HEK293T (cell line): ENCODE measurements at places on chromosomes 12 and 14.

DNA sequence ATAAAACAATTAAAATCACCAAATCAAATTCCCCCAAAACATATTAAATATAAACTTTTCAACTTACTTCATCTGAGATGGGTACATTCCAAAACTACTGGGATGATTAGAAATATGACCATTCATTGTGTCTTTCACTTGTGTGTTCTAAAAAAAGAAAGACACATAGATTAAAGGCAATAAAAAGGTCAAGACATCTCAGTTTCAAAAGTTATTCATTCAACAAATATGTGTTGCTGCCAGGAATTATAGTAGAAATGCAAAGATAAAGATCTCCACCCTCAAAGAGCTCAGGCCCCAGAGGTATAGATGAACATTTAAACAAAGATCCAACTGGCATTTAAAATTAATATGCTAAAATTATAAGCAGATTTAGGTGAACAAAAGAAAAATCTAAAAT lies 106.4 kb downstream of the EPS8 start:
- DNase-seq = no peak

DNA sequence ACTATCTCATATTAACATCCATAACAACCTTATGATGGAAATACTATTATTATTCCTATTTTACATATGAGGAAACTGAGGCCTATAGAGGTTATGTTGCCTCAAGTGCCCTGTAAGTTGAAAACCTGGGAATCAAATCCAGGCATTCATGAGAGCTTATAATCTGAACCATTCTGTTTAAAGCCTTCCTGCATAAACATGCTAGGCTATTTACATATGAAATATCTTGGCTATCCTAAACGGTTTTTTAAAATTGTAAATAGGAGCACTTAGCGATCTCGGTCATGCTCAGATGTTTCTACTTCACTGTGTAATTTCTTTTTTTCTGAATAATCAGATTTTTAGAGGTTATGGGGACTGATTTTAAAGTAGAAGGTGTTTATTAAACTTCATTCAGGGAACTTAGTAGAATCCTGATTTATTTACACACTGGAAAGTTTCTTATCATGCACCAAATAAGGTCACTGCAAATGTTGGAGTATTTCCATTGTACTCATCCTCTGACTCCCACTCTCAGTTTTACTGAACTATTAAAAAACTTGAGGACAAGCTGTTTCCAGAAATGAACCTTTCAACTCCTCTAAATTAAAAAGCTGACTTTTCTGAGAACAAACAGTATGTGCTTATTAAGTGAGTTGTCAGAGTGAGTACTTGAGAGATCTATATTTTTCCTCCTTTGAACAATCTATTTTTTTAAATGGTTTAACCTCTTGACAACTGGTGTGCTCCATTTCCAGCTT lies 141.7 kb downstream of the PIK3C2G start:
- DNase-seq = no peak

- DNase-seq = no peak
Observed at GRCh38 chr14:68538639-68539038, 254.2 kb downstream of the ZFP36L1 start.

DNA sequence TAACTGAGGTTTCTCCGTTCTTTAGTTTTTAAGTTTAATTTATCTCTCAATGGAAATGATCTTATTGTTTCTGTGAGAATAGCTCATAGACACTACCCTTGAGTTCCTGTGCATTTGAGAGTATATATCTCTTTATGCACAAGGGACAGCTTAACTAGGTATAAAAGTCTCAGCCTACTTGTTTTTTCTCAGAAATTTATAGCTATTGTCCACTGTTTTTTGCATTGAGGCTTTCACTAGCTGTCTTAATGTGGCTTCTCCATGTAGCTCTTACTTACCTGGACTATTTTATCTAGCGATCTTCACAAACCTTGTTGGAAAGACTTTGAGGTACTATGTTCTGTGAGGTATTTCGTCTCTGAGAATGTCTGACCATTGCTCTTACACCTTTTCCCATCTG lies 153.9 kb upstream of the RTL1 start:
- no peak for DNase-seq

DNA sequence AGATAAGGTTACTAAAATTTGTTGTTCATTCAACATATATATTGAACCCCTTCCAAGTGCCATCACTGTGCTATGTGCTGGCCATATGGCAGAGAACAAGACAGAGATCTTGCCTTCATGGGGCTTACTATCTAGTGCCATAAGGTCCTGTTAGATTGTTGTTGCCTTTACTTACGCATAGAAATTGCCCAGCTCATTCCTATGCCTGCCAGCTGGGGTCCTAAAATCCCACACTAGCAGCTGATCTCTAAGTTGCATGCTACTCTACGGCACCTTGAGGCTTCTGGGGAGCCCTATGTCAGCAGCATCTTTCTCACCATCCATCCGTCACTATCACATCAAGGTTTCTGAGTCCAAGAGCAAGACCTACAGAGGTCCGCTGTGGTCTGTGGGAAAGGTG lies 1.4 kb upstream of the KCNK10 start:
- no peak for DNase-seq

DNA sequence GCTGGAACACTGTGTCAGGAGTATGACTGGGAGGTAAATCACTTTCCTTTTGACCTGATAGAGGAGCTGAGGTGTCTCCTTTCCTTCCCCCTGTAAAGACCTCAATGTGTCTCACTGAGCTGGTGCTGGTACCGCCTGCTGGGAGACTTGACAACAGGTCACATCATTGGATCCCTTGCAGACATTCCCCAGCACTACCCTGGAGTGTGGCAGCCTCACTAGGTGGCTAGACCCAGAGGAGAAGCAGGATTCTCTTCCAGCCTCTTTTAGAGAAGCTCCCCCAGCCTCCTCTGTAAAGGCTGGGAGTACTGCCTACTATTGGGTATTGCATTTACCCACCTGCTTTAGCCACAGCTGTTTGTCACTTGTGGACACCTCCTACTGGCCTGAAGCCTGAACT lies 223.9 kb downstream of the ADGRD1 start:
- no peak for DNase-seq
